Mesenchymal stem cell (in vitro differentiated cells and primary cell): ENCODE measurements at places on chromosomes 7 and 10.

DNA sequence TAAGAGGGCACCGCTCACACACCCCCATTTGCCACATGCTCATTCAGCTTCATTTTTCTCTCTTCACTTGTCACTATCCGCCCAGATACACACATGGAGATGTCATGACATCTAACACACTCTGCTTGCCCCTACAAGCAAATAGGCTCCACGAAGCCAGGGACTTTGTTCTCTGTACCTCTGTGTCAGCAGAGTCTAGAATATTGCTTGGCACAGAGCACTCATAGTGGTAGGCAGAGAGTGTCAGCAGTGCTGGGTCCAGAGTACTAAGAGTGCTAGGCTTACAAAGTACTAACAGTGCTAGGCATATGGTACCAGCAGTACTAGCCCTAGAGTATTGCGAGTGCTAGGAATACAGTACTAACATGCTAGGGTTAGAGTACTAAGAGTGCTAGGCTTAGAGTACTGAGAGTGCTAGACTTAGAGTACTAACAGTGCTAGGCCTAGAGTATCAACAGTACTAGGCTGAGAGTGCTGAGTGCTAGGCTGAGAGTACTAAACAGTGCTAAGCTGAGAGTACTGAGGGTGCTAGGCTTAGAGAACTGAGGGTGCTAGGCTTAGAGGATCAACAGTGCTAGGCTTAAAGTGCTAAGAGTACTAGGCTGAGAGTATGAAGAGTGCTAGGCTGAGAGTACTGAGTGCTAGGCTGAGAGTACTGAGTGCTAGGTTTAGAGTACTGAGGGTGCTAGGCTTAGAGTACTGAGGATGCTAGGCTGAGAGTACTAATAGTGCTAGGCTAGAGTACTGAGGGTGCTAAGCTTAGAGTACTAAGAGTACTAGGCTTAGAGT lies 166.1 kb downstream of the PRKAG2 start:
- H3K27ac ChIP-seq, result no peak overlapping the region
- no peaks in the 10 kb centered on the region for H3K36me3 ChIP-seq
- no peak overlapping the region for H3K4me3 ChIP-seq

DNA sequence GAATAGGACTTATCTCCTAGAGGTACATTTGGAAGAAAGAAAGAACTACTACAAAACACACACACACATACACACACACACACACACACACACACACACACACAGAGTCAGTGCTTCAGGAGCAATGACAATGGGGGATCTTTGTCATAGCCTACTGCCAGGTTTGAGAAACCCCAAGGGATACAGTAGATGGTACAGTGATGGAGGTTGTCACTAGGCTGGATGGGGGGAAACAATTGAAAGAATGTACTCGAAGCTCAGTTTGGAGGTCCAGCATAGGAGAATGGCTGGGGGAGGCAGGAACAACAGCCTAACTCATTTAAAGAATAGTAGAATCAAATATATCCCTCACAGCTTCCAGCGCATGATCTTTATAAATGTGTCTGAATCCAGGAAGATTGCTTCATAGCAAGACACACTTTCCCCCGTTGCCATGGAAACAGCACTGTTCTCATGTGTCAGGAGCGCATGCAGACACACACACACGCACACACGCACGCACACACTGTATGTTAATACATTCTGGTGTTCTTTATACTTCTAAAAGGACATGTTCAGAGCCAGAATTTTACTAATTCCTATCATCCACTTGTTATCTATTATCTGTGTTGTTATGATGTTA lies 32.6 kb upstream of the ZNRF2 start:
- DNase-seq, result peak; percentile 12
- H3K36me3 ChIP-seq, result no peaks in the 10 kb centered on the region
- no peak overlapping the region for H3K4me3 ChIP-seq

- no peaks in the 10 kb centered on the region for H3K36me3 ChIP-seq
- H3K4me3 ChIP-seq, result no peak overlapping the region
- peaks cover 14% of the 10 kb centered on the region for H3K4me1 ChIP-seq
- no peak overlapping the region for H3K27ac ChIP-seq
- peak; percentile 33 for DNase-seq
Observed at GRCh38 chr10:18144928-18145327, 4.7 kb downstream of the CACNB2 start.

- no peak overlapping the region for H3K4me3 ChIP-seq
- H3K36me3 ChIP-seq, result no peaks in the 10 kb centered on the region
- no peak for DNase-seq
- peaks cover 6% of the 10 kb centered on the region for H3K27me3 ChIP-seq
Observed at GRCh38 chr7:99720800-99721595, 14.0 kb downstream of the CYP3A7 start.

DNA sequence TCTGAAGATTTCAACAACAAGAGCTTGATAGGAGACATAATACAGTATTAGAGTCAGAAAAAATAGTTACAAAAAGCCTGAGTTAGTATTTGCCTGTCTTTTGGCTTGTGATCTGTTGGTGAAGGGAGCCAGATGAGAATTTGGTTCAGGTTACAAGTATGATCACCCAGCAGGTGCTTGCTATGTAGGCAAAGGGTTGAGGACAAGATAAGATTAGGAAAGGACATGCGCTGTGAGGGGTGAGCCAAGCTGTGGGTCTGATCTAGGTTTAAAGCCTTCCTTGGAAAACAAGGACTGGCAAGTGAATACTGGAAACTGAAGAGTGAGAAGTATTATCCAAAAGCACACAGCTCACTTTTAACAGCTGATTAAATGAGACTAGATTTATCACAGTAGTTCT lies 28.7 kb upstream of the CD36 start:
- H3K4me3 ChIP-seq, result no peak overlapping the region
- no peak for DNase-seq
- H3K4me1 ChIP-seq, result peaks cover 2% of the 10 kb centered on the region
- no peak overlapping the region for H3K27ac ChIP-seq
- H3K36me3 ChIP-seq, result no peaks in the 10 kb centered on the region

GRCh38 chr7:3821488-3821887 lies 520.4 kb downstream of the SDK1 start:
- no peak for DNase-seq
- no peak overlapping the region for H3K4me3 ChIP-seq
- H3K4me1 ChIP-seq, result no peaks in the 10 kb centered on the region
- H3K27ac ChIP-seq, result no peak overlapping the region
- H3K36me3 ChIP-seq, result no peaks in the 10 kb centered on the region
- H3K27me3 ChIP-seq, result no peaks in the 10 kb centered on the region

DNA sequence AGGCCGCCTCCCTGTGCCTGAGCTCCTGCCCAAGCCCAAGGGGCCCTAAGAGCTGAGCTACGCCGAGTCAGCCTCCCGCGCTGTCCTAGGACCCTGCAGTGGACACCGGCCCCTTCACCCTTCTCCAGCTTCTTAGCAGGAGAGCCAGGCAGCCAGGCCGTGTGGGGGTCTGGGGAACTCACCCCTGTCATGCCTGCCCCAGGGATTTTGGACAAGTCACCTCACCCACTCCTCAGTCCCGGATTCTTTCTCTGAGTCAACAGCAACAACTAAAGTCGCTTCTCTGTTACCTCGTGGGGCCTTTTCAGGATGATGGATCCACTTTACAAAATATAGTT lies 79.3 kb downstream of the MKI67 start:
- H3K36me3 ChIP-seq, result no peaks in the 10 kb centered on the region
- no peak overlapping the region for H3K4me3 ChIP-seq

DNA sequence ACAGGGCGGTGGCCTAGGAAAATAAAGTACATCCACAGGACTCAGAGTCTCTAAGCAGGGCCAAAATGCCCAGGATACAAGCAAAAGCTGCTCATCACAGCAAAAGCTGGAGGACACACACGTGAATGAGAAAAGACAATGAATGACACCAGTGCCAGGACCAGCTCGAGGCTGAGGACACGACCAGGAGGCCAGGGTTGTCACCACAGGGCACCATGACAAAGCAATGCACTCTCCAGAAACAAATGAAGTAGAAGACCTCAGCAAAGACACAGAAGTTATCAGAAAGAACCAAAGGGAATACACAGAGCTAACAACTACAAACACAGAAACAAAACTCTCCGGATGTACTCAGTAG lies 92.1 kb downstream of the FOXL3 start:
- no peak for DNase-seq
- no peaks in the 10 kb centered on the region for H3K36me3 ChIP-seq
- H3K27me3 ChIP-seq, result peaks cover 45% of the 10 kb centered on the region
- no peak overlapping the region for H3K4me3 ChIP-seq

DNA sequence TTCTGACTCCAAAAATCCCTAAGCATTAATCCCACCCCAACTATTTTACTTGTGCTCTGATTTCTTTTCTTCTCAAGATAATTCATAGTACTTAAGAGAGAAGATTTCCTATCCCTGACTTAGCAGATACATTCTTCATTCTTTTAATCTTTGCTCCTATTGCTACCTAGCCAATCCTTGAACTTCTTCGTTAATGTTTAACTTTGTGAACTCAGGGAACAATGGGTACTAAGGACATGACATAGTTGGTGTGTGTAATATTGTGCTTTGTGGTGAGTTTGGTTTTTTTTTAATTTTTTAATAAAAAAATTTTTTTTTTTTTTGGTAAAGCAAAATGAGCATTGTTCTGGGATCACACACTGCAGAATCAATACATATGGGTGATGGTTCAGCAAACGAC lies 166.2 kb downstream of the CHCHD3 start:
- no peak overlapping the region for H3K4me3 ChIP-seq
- no peaks in the 10 kb centered on the region for H3K27me3 ChIP-seq
- no peak for DNase-seq

- H3K4me1 ChIP-seq, result no peaks in the 10 kb centered on the region
- no peak overlapping the region for H3K27ac ChIP-seq
- DNase-seq, result no peak
- H3K4me3 ChIP-seq, result no peak overlapping the region
- H3K27me3 ChIP-seq, result no peaks in the 10 kb centered on the region
Observed at GRCh38 chr7:129439963-129440625, 5.9 kb downstream of the STRIP2 start.

GRCh38 chr7:42407021-42407710 lies 170.2 kb upstream of the GLI3 start:
- H3K4me1 ChIP-seq, result no peaks in the 10 kb centered on the region
- no peak overlapping the region for H3K27ac ChIP-seq
- no peak for DNase-seq

- DNase-seq, result peak; percentile 4
- H3K4me1 ChIP-seq, result peaks cover 4% of the 10 kb centered on the region
- no peak overlapping the region for H3K4me3 ChIP-seq
- H3K36me3 ChIP-seq, result no peaks in the 10 kb centered on the region
- H3K27me3 ChIP-seq, result no peaks in the 10 kb centered on the region
- peak overlapping the region; percentile 97 for H3K27ac ChIP-seq
Observed at GRCh38 chr7:141587304-141587703, 36.1 kb downstream of the AGK start.

GRCh38 chr10:38032886-38033285 lies 22.4 kb downstream of the ZNF33A start:
- DNase-seq, result peak; percentile 10
- no peaks in the 10 kb centered on the region for H3K27me3 ChIP-seq
- peaks cover 12% of the 10 kb centered on the region for H3K36me3 ChIP-seq
- H3K27ac ChIP-seq, result no peak overlapping the region
- no peaks in the 10 kb centered on the region for H3K4me1 ChIP-seq
- H3K4me3 ChIP-seq, result no peak overlapping the region

DNA sequence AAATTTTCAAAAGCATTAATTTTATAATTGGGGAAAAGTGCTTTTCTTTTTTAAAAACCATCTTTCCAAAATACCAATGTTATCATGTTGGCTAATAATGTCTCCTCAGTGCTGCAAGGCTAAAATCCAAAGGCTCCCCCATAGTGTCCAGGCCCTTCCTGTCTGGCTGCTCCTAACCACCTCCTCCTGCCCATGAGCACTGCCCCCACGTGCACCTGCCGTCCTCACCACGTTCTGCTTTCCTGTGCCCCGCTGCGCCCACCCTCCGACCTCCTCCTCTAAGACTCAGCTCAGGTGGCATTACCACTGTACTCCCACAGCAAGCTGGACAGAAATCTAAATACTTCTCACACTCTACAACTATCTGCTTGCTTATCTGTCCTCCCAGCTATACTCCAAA lies 17.7 kb downstream of the PAXIP1 start:
- H3K27me3 ChIP-seq, result no peaks in the 10 kb centered on the region
- H3K36me3 ChIP-seq, result peaks cover 9% of the 10 kb centered on the region
- DNase-seq, result no peak
- no peaks in the 10 kb centered on the region for H3K4me1 ChIP-seq
- H3K27ac ChIP-seq, result no peak overlapping the region

GRCh38 chr10:103620891-103621782 lies 127.6 kb downstream of the NEURL1 start:
- DNase-seq, result no peak
- H3K4me1 ChIP-seq, result no peaks in the 10 kb centered on the region
- no peaks in the 10 kb centered on the region for H3K27me3 ChIP-seq
- no peak overlapping the region for H3K27ac ChIP-seq
